Ureter (tissue), 1 donor: ENCODE measurements at places on chromosomes 1 and 21.

- DNase-seq, result no peak
Measured at GRCh38 chr1:4836574-4836973, 182.2 kb downstream of the AJAP1 start.

DNA sequence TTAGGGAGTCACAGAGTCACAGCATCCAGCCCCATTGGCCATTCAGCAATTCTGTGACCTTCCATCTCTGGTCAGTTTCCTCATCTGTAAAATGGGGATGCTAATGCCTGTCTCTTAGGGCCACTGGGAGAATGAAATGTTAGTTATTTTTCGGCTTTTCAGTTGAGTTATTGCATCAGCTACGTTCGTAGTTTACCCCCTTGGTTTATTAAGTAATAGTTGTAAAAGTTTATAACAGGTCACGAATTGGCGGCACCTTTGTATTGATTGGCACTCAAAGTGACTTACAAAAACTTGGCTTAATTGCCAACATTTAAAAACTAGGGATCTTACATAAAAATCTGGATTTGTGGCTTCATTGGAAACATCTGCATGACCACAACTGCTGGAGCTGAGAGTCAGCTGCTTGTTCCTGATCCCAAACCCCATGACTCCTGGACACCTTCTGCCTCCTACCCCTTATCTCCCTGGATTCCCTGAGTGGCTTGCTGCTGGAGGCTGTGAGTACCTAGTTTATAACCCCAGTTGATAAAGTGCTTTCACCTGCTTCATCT is 23.0 kb upstream of the SLC1A7 start:
- no peak for DNase-seq

DNA sequence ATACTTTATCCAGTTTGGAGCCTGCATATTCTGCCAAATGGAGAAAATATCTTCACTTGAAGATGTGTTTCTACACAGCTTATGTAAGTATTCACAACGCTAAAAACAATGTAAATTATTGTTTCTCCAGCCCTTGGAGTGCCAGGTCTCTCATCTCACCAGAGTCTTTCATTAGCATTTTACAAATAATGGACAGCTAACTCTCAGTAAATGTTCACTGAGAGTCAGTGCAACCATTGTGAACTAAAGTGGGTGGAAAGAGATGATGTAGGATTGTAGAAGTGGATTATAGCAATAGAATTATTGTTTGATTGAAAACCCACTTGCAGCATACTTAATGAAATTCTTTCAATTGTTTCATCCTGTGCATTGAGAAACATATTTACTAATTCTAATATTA is 8.3 kb upstream of the FAM177B start:
- no peak for DNase-seq

GRCh38 chr21:36167541-36167940 is 10.9 kb downstream of the DOP1B start:
- DNase-seq, result no peak

DNA sequence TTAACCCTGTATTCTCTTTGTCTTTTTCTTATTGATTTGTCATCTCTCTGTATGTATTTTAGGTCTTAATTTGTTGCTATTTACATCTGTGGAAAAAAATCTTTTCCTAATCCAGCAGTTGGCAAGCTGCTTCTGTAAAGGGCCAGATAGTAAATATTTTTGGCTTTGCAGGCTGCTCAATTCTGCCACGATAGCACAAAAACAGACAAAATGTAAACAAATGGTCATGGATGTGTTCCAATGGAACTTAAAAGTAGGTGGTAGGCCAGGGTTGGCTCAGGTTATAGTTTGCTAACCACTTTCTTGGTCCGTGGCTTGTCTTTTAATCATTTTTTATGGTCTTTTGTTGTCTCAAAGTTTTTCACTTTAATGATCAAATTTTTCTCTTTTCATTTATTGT is 371.8 kb downstream of the HHAT start:
- DNase-seq, result no peak

DNA sequence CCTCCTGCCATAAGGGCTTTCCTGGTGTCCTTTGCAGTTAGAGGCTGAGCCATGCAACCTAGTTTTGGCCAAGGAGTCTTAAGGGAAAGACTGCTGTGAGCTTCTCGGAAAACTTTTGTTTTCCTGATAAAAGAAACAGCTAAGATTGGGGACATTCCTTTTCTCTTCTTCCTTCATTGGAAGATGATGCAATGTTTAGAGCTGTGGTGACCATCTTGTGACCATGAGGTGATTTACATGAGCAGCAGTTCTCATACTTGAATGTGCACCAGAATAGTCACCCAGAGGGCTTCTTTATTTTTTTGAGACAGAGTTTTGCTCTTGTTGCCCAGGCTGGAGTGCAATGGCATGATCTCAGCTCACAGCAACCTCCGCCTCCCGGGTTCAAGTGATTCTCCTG is 20.4 kb upstream of the SMAP2 start:
- no peak for DNase-seq

- no peak for DNase-seq
Measured at GRCh38 chr1:18373882-18374493, 106.7 kb upstream of the KLHDC7A start.

DNA sequence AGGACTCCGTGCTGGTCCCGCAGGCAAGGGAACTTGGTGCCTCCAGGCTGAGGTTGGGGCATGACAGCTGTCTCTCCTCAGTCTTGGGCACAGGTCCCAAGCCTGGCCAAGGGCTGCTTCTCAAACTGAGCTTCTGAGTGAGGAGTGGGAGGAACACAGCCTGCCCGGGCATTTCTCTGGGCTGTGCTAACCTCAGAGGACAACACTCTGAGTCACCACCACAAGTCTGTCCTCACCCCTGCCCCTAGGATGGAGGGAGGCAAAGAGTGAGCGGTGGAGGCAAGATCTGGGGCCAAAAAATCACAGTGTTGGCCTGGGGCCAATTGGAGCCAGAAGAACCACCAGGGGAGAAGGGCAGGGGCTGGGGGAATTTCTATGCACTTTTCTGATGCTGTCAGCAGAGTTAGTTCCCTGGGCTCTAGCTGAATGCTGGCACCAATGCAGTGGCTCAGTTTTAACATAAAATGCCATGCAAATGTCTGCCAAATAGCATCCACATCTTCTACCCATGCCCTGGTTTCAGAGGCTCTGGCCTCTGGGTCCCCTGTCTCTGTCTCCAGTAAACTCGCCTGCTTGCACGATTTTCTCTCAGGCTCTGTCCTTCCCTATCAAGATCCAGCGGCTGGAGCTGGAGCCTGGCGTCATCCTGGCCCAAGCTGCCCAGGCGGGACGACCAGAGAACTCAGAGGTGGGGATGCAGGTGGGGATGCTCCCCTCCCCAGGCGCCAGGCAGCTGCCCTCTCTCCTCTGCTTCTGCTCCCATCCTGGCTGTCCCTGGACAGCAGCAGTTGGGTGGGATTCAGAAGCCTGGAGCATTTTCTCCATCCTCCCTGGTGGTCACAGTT is 11.0 kb upstream of the CDK18 start:
- DNase-seq, result no peak

- no peak for DNase-seq
Measured at GRCh38 chr1:93607814-93608186, 73.8 kb downstream of the BCAR3 start.

DNA sequence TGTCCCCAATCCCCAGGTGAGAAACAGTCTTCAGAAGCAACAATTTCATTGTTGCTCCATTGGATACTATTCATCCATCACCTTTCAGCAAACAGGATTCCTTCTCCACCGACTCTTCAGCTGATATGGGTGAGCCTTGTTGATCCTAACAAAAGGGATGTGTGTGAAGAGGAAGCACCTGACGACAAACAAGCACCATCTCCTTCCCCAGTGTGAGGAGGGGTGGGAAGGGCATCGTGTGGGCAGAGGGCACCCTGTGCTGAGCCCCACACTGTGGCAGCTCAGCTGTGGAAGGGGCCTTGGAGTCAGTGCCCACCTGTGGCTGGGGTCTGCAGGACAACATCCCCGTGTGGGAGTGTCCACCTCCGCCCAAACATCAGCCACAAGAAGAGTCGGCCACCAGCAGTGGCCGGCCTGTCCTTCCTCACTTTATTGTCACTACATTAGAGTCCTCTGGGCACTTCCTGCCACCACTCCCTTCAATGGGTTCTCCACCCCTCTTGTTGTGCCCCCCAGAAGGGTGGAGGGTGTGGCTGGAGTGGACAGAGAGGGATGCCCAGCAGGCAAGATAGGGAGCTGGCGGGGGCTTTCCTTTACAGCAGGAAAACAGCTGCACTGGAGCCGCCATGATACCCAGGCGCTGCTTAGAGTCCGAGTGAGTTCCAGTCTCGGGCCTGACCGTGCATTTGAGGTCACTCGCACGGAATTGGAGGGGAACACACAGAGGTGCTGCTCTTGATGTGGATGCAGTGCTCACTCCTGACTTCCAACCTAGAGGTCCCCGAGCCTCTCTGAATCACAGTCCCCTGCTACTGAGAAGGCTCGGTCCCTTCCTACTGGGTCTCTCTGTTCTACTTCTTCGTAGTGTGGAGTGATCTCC is 40.9 kb downstream of the VPS26C start:
- DNase-seq, result no peak

DNA sequence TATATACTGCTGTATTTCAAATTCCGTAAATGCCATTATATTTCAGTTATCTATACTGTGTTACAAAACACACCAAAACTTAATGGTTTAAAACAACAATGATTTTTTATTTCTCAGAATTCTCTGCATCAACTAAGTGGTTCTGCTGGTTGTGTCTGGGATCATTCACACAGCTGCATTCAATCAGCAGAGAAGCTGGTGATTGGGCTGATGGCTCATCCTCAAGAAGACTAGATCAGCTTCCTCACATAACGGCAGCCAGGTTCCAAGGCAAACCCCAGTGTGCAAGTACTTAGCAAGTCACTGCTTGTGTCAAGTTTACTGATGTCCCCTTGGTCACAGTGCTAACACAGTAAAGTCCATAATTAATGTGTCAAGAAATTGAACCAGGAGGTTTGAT is 86.3 kb upstream of the VANGL1 start:
- DNase-seq, result no peak

- no peak for DNase-seq
Measured at GRCh38 chr1:67590329-67590728, 94.7 kb upstream of the GADD45A start.

DNA sequence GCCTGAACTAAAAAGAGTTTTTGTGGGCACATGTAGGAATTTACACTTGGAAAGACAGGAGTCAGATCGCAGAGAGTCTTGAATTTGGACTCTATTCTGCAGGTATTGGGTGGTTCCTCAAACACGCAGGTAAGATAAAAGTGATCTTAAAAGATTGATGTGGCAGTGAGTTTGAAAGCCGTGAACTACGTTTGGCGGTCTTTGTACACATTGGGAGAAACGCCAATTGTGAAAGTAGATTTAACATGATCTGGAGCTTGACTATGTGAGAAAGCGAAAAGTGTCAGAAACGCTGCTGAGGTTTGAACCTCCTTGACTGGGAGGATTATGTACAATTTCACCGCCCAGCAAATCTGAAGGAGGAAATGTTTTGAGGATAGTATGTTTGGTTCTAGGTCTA is 1.5 kb upstream of the PPP2R5A start:
- DNase-seq, result no peak

- DNase-seq, result no peak
Measured at GRCh38 chr1:158969855-158970254, 38.5 kb downstream of the PYHIN1 start.

GRCh38 chr21:45502006-45502345 is 40.3 kb downstream of the SLC19A1 start:
- DNase-seq, result no peak

- no peak for DNase-seq
Measured at GRCh38 chr1:45299296-45299695, 27.4 kb upstream of the HPDL start.

DNA sequence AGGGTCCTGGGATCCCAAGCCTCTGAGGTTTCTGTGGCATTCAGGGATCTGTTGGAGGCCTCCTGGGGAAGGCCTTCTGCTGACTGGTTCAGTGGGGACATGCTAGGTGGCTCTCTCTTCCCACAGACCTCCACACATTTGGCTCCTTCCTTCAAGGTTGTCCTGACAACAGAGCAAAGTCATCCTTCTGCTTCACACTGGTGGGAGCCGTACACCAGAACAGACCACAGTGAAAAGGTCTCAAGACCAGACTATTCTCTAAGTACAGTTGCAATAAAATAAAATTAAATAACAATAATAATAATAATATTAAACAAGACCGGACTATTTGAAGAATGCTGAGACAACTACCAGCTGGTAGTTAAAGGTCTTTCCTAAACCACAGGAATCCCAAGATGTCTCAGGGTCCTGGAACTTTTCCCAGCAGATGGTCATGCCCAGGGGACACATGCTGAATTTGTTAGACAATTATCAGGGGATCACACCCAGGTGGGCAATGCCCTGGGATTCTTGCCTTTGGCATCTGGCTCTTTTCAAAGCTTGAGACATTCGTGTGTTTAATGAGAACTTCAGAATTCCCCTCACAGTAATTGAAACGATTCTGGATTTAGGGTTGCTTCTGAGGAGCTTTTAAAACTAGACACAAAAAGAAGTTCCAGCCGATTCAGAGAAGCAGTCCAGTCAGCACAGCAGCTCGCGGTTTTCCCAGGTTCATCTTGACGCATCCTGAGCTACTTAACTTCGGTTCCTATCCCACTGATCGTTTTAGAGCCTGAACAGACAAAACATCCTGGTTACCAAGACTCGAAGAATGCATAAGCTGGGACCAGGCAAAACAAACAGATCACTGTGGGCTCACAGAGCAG is 22.9 kb downstream of the HTR1D start:
- no peak for DNase-seq

DNA sequence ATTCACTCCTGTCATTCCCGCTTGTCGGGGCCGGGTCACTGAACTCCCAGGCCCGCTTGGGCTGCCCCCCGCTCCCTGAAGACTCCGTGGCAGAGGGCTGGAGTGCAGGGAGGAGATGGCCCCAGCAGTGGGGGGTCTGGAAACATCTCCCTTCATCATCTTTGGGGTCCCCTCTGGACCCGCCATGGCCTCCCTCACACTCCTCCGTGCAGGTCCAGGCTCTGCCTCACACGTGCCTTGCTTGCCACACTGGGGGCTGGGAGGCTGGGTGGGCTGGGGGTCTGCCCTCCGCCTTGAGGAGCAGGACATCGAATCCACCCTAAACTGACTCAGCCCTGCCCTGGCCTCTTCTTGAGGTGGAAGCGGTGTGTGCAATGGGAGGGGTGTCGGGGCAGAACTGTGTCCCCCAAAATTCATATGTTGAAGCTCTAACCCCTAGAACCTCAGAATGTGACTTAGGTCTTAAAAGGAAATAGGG is 35.2 kb downstream of the POFUT2 start:
- peak; percentile 36 for DNase-seq

DNA sequence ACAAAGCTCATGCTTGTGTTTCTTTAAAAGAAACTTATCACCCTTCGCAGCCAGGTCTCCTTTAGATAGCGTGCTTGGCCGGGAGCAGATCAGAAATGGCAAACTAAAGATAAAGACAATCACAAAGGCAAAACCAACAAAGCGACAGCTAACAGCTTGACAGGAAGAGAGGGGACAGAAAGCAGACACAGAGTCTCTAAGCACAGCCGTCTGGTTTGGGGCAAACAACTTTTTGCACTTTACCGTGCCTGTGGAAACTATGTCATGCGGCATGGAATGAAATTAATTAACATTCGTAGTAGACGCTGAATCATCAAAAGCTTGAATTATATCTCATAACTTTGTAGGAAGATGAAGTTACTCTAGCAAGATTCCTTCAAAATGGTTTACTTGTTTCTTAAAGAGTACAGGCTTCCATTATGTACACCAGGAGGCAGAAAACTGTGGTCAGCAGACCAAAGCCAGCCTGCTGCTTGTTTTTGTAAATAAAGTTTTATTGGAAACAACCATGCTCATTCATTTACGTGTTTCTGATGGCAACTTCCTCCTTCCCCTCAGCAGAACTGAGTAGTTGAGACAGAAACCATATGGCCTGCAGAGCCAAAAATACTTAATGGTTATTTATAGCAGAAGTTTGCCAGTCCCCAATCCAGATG is 183.2 kb downstream of the KIF26B start:
- DNase-seq, result no peak

GRCh38 chr1:42852608-42852980 is 6.2 kb downstream of the ZNF691 start:
- DNase-seq, result no peak
